ENCODE measurements at places on chromosomes 16 and 17.

- no peak for DNase-seq
These were observed 2.9 kb downstream of the ARMC5 start for GRCh38 chr16:31461921-31462804.

DNA sequence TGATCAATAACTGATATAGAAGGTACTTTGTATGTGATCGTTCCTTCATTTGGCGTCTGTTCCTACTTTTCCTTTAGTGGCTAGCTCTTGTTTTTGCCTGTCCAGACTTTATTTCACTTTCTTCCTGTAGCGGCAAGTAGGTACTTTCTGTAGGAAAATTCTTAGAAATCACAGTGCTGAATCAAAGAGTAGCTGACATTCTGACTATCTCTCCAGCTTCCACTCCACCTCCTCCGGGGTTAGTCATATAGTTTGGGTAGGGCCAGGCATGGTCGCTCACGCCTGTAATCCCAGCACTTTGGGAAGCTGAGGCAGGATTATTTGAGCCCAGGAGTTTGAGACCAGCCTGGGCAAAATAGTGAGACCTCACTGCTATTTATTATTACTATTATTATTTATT lies 29.9 kb upstream of the PAFAH1B1 start:
- no peak for DNase-seq

DNA sequence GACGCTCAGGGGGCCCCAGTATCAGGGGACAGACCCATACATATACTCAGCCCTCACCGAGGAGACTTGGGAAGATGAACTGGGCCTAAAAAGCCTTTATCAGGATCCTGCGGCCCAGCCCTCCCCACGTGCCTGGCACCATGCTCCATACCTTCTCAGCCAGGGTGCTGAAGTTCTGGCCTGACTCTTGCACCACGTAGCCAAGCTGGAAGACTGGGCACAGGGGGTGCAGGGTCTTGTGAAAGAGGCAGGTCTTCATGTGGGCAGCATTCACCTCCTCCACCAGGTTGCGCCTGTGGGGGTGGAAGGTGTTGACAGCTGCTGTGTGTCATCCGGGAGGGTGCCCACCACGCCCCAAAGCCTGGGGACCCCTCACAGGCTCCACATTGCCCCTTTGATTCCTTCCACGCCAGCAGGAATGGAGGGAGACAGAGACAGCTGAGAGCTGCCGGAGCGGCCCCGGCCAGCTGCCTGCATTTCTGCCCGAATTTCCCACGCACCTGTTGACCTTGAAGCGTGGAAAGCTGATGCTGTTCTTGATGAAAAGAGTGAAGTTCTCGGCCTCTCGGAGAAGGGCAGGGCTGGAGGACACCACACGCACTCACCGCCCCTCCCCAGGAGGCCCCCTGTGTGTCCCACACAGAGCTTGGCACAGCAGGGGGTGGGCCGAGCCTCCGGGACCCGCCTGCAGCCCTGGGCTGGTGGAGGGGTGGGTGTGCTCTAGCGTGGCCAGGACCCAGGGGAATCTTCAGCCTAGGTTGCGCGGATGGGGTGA lies 10.4 kb upstream of the CAMKK1 start:
- no peak for DNase-seq

DNA sequence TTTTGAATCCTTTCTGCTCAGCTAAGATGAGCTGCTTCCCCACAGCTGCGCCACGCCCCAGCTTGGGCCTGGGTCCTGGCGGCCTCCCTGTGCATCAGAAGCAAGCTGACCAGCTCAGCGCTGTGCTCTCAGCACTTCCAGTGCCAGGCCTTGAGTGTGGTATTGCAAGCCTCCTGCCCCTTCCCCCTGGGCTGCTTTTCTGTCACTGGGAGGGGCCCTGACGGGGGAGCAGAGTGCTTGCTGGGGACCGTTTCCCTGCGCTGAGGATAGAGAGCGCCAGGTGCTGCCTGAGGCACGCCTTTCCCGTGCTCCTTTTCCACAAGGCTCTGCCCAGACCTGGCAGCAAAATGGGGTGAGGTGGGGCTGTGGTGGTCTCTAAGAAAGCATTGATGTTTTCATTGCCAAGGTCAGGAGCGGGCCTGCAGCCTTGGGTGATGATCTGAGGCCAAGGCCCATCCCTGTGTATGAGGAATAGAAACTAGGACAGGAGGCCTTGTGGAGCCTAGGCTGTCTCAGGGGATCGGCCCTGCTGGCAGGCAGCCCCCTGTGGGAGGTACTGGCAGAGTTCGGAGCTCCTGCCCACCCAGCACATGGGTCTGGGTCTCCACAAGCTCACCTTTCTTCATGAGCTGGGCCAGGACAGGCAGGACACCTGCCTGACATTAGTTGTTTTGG lies 29.7 kb downstream of the POLR3E start:
- no peak for DNase-seq

DNA sequence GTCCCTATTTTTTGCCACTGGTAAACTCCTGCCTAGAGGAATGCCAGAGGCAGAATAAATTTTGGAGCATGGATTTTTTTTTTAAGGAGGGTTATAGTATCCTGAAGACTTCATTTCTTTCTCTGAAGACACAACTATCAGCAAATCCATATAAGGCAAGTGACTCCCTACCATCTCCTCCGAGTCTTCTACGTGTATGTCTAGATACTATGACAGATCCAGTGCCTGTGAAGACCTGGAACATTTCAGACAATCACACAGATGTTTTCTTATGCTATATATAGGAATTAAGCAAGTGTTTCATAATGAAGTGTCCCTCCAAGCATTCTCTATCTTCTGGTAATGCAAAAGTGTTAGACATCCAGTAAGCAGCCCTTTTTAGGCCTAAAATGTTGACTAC lies 255.5 kb upstream of the TBX2 start:
- DNase-seq = no peak

DNA sequence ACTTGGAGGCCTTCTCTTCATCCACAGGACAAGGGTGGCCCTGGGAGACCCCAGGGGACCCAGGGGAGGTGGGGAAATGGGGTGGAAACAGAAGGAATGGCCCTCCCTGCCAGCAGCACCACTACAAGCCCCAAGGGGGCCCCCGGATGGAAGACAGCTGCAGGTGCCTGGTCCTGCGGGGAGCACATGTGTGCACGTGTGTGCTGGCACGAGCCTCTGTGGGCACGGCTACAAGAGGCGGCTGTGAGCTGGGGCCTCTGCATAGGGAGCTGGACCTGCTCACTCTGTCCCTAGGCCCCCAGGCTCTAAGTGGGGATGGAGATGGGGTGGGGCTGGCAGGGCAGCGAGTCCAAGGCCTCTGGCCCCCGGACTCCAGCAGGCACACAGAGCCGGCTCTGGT lies 13.2 kb upstream of the AATK start:
- no peak for DNase-seq

- no peak for DNase-seq
These were observed 78.0 kb downstream of the YPEL2 start for GRCh38 chr17:59409336-59410048.

DNA sequence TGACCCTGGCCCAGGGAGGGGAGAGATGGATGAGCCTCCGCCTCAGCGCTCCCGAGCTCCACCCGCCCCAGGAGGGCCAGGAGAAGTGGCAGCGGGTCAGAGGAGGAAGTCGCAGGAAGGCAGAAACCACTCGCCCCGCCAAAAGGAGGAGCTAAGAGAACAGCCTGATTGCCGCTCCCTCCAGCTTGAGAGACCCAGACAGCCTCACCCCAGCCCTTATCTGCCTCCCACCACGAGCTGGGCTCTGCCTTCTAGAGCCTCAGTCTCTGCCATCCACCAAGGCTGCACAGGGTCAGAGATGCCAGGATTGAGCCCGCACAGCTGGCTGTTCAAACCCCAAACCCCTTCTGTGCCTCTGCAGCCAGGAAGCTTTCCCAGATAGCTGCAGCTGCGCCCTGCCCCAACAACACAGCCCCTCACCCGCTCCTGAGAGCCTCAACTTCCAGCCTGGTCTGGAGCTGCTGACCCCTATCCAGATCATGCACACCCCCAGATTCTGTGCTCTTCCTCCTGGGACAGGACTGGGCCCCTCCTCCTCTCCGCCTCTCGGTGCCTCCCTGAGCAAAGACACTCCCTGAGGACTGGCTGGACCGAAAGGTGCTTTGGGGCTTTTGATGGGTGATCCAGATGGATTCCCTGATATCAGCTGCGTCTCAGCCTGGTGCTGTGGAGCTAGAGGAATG lies 1.0 kb upstream of the ATP2A3 start:
- peak; percentile 81 for DNase-seq

- peak; percentile 49 for DNase-seq
These were observed 791 bp downstream of the MCRIP2 start for GRCh38 chr16:642189-643049.

Data from activated CD4-positive, alpha-beta T cell treated with anti-CD3 and anti-CD28 coated beads for 48 hours (primary cell).